T-helper 1 cell (primary cell): ENCODE measurements at places on chromosomes 2 and 18.

- DNase-seq = no peak
Observed at GRCh38 chr2:161178756-161179155, 18.5 kb downstream of the TANK start.

- no peak for DNase-seq
Observed at GRCh38 chr2:127641846-127642507, 4.0 kb upstream of the GPR17 start.

DNA sequence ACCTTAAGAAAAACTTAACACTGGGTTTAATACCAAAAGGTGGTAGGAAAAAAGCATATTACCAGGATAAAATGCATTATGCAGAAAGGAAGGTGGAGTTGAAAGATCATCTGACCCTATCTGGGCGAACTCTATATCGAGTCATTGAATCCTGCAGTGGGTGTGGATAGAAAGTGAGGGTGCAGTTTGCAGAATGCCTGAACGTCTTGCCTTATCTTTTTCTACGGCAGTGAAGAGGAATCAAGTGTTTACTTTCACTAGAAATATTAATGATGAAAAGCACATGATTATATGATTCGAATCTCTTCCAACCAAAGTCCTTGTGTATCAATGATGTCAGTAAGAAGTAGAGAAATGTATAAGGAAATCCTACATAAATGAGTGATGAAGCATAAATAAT is 4.3 kb upstream of the CAVIN2 start:
- no peak for DNase-seq

DNA sequence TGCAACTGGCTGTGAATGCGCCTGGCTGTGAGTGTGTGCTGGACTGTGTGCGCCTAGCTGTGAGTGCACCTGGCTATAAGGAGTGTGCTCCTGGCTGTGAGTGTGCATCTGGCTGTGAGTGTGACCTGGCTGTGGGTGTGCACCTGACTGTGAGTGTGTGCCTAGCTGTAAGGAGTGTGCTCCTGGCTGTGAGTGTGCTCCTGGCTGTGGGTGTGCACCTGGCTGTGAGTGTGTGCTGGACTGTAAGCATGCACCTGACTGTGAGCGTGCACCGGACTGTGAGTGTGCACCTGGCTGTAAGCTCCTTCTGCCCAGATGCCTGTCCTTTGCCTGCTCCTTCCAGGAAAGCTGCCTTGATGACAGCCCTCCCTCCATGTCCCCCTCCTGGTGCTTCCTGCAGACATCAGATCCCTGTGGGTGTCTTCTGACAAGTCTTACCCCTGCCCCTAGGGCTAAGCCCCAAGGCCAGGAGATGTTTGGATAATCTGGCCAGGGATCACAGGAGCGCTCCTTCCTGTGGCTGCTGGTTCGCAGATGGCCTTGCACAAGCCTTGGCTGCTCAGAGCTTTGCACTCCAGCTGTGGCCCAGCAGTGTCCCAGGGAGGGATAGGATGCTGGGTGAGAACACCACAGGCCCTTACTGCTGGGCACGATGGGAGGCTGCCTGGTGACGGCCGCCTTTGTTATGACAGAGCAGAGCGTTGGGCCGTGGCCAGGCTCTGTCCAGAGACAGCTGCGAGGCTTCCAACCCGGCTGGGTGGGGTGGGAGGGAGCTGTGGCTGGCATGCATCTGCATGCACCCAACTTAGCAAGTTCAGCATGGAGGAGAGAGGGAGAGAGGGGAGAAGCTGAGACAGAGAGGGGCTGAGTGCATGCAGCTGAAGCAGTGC is 89.9 kb downstream of the GLI2 start:
- no peak for DNase-seq

DNA sequence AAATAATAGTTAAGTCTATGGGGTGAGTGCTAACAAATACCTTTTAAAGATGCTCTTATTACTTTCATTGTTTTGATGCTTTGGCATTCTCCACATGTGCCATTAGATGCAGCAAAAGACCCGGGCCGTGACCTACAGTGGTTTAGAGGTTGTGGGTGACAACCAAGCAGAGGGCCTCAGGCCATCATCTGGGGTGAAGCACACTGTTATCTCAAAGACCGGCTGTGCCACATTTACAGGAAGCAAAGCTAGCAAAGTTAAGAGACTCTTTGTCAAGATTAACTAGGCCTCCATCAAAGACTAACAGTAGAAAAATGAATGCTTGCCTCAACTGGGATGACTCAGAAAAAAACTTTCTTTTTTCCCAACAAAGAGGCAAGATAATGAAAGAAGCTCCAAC is 695.3 kb downstream of the SATB2 start:
- no peak for DNase-seq

DNA sequence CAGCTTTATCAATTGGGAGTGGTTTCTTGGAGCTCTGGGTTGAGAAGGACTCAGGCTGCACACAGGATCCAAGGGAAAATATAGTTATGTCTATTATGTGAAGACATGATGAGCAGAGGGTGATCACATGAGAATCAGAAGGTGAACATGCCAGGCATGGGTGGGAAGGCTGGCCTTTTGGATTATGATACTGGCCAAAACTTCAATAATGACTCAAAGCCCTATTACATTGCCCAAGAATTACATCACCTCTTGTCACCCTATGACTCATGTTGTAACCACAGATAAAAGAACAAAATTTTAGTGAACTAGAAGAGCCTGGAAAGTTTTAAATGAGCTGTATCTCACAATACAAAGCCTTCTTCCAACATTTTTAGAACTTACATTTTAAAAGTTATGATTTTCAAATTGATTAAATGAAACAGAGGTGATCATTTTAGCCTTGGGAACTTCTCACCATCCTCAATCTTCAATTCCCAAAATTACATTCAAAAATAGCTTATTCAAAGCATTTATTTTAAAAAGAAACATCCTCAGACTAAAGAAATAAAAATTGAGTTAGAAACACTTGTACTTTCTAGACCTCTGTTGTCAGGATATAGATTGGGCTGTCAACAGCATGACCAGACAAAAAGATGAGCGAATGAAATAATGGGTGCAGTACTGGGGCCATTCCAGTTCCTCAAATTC is 428.3 kb downstream of the MBD2 start:
- DNase-seq = no peak

DNA sequence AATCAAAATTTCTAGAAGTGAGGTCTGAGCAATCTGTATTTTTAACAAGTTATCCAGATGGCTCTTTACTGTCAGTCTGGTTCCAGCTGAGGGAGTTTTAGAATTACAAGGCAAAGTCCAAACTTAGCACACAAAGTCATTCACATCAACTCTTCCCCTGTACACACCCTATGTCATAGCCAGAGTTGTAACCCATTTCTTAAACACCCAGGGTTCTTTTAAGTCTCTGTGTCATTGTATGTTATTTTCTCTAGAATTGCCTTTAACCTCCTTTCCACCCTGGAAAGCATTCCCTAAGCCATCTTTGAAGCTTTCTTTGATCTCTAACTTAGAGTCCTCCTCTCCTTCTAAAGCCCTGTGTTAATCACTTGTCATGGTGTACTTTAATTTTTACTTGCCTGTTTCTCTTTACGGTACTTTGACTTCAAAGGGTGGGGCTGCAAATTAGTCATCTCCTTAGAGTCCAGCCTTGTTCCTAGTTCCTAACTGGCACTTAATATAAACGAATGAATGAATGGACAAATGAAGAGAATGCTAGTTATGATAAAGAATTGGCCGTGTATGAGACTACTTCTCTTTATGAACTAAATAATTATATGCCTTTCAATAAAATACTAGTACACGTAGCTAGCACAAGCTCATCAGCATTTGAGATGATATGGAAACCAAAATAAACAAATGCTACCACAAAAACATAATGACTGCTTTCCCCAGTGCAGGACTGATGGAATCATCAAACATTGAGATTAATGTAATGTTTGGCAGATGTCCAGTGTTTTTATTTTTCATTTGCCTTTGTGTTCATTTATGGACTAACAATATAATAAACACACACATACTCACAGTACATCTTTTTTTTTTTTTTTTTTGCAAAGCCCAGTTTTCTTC is 11.9 kb upstream of the ACTR3 start:
- no peak for DNase-seq

GRCh38 chr2:128273469-128274081 is 45.1 kb downstream of the HS6ST1 start:
- no peak for DNase-seq

- no peak for DNase-seq
Observed at GRCh38 chr18:60090170-60090569, 190.4 kb downstream of the PMAIP1 start.

GRCh38 chr2:45180033-45180746 is 170.9 kb upstream of the SIX2 start:
- no peak for DNase-seq

DNA sequence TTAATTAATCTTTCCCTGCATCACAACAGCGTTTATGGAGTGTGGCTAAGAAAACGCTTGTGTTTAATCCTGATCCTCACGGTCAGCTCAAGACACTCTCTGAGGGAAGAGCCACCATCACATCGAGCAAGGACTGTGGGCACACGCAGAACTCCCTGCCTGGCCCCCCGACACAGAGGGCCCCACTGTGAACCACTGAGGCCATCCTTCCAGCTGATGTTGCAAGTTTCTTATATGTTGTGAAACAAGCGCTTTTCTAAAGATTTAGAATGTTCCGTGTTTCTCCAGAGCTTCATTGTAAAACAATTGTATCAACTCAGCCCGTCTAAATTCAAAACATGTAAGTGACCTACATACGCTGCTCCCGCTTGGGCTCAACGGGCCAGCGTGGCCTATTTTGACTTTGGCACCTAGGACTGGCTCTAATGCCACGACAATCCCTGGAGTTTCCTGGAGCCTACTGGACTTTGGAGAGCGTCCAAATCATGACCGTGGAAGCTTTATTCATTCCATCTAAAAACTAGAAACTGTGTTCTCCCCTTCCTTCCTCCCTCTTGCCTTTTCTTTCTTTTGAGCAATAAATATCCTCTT is 34.9 kb downstream of the SERPINE2 start:
- no peak for DNase-seq

- no peak for DNase-seq
Observed at GRCh38 chr18:44626807-44627206, 53.9 kb upstream of the SETBP1 start.

- DNase-seq = no peak
Observed at GRCh38 chr18:72762515-72763122, 105.2 kb downstream of the NETO1 start.

DNA sequence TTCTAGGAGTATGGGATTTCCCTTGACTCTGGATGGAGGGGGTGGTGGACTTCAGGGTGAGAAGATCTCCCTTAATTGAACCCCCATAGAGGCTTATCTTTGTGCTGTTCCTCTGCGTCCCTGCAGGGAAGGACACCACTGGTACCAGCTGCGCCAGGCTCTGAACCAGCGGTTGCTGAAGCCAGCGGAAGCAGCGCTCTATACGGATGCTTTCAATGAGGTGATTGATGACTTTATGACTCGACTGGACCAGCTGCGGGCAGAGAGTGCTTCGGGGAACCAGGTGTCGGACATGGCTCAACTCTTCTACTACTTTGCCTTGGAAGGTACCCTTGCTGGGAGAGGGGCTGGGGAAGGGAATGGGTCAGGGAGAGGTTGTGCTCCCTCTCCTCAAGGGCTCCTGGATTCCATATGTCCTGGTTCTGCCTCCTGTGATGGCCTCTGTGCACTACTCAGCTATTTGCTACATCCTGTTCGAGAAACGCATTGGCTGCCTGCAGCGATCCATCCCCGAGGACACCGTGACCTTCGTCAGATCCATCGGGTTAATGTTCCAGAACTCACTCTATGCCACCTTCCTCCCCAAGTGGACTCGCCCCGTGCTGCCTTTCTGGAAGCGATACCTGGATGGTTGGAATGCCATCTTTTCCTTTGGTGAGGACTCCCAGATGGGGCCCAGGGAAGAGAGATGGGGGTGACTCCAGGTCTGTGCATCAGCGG is 19.3 kb downstream of the PRKAG3 start:
- no peak for DNase-seq

- DNase-seq = no peak
Observed at GRCh38 chr2:203811491-203812221, 55.9 kb upstream of the CTLA4 start.

- no peak for DNase-seq
Observed at GRCh38 chr2:193584522-193584938, 1389.8 kb upstream of the TMEFF2 start.

GRCh38 chr2:240997141-240997855 is 1.1 kb upstream of the SNED1 start:
- no peak for DNase-seq

DNA sequence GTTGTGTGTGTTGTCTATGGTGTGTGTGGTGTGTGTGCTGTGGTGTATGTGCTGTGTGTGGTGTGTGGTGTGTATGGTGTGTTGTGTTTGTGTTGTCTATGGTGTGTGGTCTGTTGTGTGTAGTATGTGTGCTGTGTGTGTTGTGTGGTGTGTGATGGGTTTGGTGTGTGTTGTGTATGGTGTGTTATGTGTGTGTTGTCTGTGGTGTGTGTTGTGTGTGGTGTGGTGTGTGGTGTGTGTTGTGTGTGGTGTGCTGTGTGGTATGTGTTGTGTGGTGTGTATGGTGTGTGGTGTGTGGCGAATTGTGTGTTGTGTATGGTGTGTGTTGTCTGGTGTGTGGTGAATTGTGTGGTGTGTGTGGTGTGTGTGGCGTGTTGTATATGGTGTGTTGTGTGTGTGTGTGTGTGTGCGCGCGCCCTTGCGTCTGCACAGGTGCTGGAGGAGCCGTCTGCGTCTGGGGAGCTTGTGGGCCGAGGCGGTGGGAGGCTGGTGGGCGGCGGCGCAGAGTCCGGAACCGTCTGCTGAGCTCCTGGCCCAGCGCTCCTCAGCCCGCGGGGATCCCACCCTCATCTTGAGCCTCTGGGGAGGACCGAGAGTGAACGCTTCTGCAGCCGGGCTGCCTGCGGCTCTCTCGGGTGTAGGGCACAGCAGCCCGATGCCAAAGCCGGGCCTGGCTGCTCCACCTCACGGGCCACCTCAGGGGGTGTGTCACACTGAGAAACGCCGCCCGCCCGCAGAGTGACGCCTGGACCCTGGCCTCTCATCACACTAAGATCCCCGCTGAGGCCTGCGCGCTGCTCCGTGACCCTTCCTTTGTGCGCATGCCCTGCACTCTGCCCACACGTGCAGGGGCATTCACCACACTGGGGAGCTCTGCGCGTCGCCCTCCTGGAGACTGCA is 8.8 kb upstream of the ADI1 start:
- no peak for DNase-seq

DNA sequence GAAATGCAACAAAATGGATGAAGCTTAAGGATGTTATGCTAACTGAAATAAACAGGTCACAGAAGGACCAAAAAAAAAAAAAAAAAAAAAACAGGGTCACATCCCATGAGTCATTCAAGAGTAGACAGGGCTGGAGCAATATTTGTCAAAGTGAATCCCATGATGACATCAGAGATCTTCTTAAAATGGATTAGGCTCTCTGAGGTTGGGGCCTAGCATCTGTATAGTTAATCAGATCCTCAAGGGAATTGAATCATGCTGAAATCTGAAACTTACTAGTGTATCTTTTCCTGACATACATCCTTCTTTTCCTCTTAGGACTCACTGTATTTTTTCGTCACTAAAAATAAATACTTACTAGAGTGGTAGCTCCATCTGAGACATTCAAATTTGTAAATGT is 380.6 kb upstream of the NXPH2 start:
- no peak for DNase-seq

DNA sequence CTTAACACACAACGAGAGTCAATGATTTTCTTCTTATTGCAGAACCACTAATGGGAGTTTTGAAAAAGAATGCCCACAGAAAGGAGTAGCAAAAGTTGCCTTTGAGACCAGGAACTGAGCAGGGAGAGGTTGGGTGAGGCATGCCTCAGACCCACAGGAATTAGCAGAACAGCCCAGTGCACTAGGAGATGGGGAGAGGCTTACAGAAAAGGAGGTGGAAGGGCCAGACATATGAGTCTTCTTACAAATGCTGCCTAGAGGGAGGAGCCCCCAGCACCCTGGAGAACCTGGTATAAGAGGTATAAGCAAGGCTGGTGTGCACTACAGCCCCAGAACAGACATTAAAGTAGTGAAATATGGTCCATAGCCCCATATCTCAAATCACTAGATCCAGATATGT is 162.0 kb downstream of the DTNA start:
- no peak for DNase-seq
